ENCODE measurements at places on chromosomes 2 and 18. TPM values are rescaled to one million over a fixed set of nuclear protein-coding genes. Genes with fewer than 3 reads are reported as not detected.

LRRC30 gene
- total RNA-seq, result not detected

INPP5D gene
- 38.6 TPM for total RNA-seq

TUBA3E gene
- not detected for total RNA-seq

USP14 gene
- total RNA-seq, result 96.2 TPM

TMEM163 gene
- total RNA-seq, result not detected

PLEK gene
- 6.0 TPM for total RNA-seq

LOXHD1 gene
- total RNA-seq, result 0.11 TPM

SERPINB3 gene
- not detected for total RNA-seq

STAT4 gene
- total RNA-seq, result 72.2 TPM

PLCD4 gene
- 0.34 TPM for total RNA-seq

ZSWIM2 gene
- total RNA-seq, result not detected

DSG3 gene
- total RNA-seq, result not detected

FSHR gene
- total RNA-seq, result not detected

SLC5A7 gene
- total RNA-seq, result not detected

BCL11A gene
- 0.45 TPM for total RNA-seq

TFCP2L1 gene
- 0.04 TPM for total RNA-seq

DAPL1 gene
- total RNA-seq, result not detected

PROM2 gene
- 1.2 TPM for total RNA-seq

RND3 gene
- not detected for total RNA-seq

FAM237A gene
- total RNA-seq, result not detected

NEURL3 gene
- total RNA-seq, result not detected

ZNF385B gene
- not detected for total RNA-seq

KLHL14 gene
- total RNA-seq, result not detected

CTAGE1 gene
- total RNA-seq, result not detected

HOXD12 gene
- not detected for total RNA-seq

TEX44 gene
- not detected for total RNA-seq

TBR1 gene
- total RNA-seq, result not detected

YES1 gene
- total RNA-seq, result 38.8 TPM

ABCG5 gene
- total RNA-seq, result not detected

KIF5C gene
- 11.1 TPM for total RNA-seq

IL1RL1 gene
- total RNA-seq, result 0.20 TPM

SERPINB5 gene
- not detected for total RNA-seq

PRKAG3 gene
- not detected for total RNA-seq

RESP18 gene
- not detected for total RNA-seq

TCF23 gene
- total RNA-seq, result not detected

PROC gene
- not detected for total RNA-seq

RTP5 gene
- 0.22 TPM for total RNA-seq

CREB1 gene
- 95.8 TPM for total RNA-seq

SLC14A1 gene
- 3.1 TPM for total RNA-seq

TMEM37 gene
- not detected for total RNA-seq

PTPRM gene
- 3.0 TPM for total RNA-seq

OBSL1 gene
- 1.4 TPM for total RNA-seq

RGPD8 gene
- 13.6 TPM for total RNA-seq

IL1A gene
- 0.99 TPM for total RNA-seq
